H1 (cell line): ENCODE measurements at places on chromosomes 6 and 20.

GRCh38 chr6:54448617-54449016 is 140.4 kb downstream of the TINAG start:
- DNase-seq: no peak

GRCh38 chr20:41927655-41928054 is 309.5 kb upstream of the CHD6 start:
- DNase-seq: no peak

DNA sequence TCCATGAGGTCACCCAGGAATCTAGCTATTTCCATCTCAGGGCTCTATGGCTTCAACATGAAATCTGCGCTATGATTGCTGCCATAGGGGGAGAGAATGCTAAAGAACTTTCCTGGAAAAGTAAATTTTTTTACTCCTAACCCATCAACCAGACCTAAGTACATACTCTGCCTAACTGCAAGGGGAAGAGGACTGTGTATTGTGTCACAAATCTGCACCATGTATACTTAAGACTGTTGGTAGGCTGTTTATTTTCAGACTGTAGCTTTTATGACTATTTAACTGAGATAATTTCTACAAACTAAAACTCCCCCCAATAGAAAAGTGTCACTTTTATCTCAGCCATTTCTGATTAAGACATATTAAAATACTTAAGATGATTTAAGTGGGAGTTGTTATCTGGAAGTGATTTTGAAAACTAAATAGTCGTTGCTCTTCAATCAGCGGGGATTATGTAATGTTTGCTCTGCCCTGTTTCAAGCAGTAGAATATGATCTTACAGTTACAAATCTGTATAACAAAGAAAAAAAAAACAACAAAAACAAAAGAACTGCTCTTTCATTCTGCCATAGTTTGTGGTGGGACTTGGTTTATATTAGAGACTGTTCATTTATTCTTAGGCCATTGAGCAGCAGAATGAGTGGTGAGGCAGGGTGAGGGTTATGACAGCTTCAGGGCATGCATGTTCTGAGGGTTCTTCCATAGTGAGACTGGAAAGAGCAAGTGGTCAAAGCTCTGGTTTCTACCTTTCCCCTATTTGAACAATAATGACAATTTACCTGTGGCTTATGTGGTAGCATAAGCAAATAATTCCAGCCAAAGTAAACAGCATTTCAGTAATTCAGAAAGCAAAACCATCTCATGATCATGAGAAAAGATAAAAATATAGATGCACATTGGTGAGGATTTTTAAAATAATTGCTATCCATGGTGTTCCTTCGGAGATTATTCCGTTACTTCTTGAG is 126.3 kb upstream of the CEP162 start:
- no peak for DNase-seq

DNA sequence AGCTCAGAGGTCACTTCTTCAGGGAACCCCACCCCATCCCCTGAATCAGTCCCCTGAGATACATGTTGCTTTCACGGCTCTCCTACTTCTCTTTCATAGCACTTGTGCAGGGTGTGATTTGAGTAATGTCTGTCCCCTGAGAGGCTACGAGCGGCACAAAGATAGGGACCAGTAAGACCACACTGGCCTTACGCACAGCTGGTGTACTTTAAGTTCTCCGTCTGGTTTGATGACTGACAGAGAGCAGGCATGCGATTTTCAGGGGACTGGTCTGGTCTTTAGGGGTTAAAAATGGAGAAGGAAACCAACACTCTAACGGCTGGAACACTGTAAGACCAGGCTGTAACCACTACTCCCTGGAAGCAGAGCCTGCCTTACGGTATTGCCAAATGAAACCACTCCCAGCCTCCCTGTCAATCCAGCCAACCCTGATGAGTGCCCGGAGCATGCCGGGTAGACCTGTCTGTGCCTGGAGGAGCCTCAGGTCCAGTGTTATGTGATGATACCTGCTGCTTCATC is 47.1 kb downstream of the ELMO2 start:
- DNase-seq: no peak

GRCh38 chr6:116530436-116530835 is 15.0 kb downstream of the TRAPPC3L start:
- no peak for DNase-seq

DNA sequence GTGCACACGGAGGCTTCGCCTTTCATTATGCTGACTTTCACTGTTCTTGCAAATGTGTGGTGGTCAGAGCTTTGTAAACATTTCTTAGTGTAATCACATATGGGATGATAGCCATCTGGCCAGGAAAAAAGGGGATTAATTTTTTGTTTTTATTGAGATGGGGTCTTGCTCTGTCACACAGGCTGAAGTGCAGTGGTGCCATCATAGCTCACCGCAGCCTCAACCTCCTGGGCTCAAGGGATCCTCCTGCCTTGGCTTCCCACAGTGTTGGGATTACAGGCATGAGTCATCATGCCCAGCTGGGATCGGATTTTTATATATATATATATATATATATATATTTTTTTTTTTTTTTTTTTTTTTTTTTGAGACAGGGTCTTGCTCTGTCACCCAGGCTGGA is 11.0 kb upstream of the TIAM2 start:
- no peak for DNase-seq

GRCh38 chr20:50916934-50917333 is 14.3 kb downstream of the ADNP start:
- no peak for DNase-seq

DNA sequence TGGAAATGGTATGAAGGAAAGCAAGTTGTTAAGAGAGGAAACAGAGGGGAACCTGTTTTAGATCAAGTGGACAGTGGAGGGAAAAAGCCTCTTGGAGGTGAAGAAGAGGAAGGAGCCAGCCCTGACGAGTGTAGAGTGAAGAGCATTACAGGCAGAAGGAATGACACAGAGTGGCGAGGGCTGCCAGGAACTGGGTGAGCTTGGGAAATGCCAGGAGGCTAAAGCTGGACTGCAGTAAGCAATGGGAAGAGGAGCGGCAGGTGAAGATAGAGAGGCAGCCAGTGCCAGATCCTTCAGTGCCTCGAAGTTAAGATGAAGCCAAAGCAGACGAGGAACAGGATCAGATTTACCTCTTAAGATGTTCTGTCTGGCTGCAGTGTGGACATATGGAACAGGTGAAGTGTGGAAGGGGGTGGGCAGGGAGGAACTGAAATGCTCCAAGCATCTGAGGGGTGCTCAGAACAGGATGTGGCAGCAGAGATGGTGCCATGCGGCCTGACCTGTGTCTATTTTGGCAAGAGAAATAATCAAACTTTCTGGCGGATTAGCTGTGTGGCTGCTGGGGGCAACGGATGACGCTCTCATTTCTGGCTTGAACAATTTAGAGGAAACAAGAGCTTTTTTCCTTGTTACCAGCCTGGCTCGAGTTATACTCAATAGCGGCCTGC is 748.4 kb downstream of the PTPRT start:
- DNase-seq: no peak

GRCh38 chr6:19994909-19995308 is 157.7 kb downstream of the ID4 start:
- no peak for DNase-seq

DNA sequence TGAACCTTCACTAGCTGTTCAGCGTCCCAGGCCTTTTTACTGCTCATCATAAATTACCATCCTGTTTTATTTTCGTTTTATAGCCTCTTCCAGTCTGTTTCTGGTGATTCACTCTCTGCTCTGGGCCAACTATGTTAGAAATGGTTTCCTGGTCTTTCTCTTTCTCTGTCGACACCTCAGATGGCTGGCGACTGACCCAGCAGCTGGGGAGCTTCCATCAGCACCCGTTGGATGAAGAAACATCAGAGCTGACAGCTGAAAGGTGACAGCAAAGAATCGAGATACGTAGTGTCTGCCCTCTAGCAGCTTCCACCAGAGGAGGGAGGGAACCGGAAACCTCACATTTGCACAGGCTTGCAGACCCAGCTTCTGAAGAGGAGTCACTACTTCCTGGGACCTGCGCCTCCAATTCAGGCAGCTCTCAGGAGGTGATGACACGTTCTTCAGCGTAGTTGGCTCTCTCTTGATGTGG is 82.9 kb upstream of the MLN start:
- DNase-seq: no peak

DNA sequence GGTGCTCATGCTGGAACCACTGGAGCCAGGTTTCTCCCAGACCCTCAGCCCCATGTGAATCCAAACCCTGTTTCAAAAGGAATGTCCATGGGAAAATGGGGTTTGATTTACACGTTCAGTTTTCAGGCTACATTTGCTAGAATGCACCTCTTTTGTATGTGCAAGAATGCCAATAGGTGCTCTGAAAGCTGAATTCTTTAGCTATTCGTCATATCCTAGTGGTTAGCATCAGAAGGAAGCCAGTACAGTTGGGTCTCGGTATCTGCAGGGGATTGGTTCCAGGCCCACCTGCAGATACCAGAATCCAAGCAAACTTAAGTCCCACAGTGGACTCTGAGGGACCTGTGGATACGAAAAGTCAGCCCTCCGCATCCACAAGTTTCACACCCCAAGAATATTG is 93.4 kb downstream of the UST start:
- no peak for DNase-seq

- DNase-seq: no peak
Observed at GRCh38 chr6:156379392-156380289, 397.5 kb upstream of the ARID1B start.

GRCh38 chr6:2454180-2454579 is 208.8 kb upstream of the GMDS start:
- DNase-seq: no peak

- DNase-seq: no peak
Observed at GRCh38 chr6:116500969-116501433, 10.4 kb upstream of the CALHM5 start.

GRCh38 chr6:76694795-76695194 is 622.3 kb upstream of the IMPG1 start:
- DNase-seq: no peak

GRCh38 chr6:91678679-91679446 is 1092.0 kb upstream of the MAP3K7 start:
- DNase-seq: no peak

GRCh38 chr6:39933669-39934130 is 562 bp downstream of the MOCS1 start:
- DNase-seq: no peak

DNA sequence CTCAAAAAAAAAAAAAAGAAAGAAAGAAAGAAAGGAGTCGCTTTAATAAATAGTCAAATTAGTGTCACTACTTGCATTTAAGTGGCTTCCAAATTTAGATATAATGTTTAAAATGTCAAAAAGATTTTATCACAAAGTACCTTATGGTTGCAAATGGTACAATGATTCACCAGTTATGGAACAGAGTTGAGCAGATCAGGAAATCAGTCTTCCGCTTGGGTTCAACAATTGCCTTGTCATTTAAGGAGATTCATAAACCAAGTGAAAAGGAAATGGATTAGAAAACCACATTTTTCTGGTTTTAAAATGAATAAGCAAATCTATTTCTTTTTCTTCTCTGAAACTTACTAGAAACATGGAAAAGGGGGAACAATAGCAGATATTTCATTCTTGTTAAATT is 94.8 kb upstream of the PTPRT start:
- no peak for DNase-seq

GRCh38 chr20:32227744-32228688 is 20.3 kb downstream of the POFUT1 start:
- no peak for DNase-seq

GRCh38 chr6:116928677-116929076 is 51.6 kb downstream of the RFX6 start:
- DNase-seq: no peak

- no peak for DNase-seq
Observed at GRCh38 chr6:37965964-37966676, 146.6 kb downstream of the ZFAND3 start.

GRCh38 chr20:3248993-3249347 is 10.0 kb upstream of the SLC4A11 start:
- DNase-seq: no peak

- DNase-seq: no peak
Observed at GRCh38 chr6:169906688-169907418, 155.4 kb downstream of the ERMARD start.

- DNase-seq: no peak
Observed at GRCh38 chr6:92979281-92979680, 440.1 kb downstream of the EPHA7 start.

DNA sequence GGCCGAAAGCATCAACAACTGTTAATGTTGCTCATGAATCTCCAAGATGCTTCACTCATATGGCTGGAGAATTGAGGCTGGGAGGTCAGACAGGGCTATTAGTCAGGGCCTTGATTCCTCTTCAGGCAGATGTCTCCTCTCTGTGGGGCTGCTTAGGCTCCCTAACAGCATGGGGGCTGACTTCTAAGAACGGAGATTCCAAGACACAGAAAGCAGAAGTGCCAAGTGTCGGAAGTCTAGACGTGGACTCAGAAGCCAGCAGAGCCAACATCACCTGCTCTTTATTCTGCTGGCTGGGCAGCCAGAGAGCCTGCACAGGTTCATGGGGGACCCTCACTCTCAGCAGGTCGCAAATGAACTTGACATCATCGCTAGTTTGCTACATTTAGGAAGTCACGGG is 279.8 kb downstream of the CDH26 start:
- no peak for DNase-seq

- DNase-seq: no peak
Observed at GRCh38 chr20:12111431-12112088, 193.9 kb downstream of the BTBD3 start.

DNA sequence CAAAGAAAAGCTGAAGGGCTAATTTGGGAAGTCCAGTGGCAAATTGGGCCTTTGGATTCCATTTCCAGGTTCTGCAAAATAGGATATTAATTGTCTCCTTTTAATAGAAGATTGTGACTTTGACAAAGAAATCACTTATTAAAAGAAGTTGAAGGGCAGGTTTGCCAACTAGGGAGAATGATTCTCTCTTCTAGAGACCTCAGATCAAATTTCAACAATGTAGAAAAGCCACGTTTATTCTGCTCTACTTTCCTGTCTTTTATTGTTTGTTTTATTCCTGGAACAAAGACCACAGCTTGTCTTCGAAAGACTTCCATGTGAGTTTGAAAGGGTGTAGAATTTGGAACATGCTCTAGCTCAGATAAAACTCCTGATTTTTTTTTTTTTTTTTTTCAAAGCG is 65.5 kb upstream of the PRL start:
- DNase-seq: no peak

DNA sequence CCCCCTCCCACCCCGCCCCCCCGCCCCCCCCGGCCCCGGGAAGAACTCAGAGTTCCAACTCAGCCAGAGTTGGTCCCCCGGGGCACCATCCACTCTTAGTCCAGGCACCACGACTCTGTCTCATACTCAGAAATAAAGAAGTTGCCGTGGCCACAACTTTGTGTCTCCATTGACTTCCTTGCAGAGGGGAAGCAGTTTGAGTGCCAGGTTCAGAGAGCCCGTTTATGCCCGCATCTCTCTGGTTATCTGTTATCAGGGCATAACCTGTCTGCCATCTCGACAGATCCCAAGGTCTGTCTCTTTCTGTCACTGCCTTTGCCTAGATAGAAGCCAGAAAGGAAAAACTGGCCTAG is 605 bp downstream of the CDC5L start:
- DNase-seq: no peak

DNA sequence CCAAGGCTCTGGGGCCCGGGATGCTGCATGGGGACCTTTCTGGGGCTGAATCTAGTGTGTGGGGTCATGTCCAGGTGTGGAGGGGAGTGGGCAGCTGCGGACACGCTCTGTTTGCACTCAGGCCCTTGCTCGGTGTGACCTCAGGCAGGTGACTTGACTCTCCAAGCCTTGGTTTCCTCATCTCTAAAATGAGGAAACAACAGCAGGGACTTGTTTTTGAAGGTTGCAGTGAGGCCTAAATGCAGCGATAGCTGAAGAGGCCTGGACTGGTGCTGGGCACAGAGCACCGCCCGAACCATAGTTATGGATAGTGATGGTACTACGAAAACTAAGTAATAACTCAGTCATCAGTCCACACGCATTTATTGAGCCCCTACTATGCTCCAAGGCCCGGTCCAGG is 91.8 kb downstream of the NOL4L start:
- no peak for DNase-seq
